ENCODE measurements at places on chromosomes 1 and 21.

DNA sequence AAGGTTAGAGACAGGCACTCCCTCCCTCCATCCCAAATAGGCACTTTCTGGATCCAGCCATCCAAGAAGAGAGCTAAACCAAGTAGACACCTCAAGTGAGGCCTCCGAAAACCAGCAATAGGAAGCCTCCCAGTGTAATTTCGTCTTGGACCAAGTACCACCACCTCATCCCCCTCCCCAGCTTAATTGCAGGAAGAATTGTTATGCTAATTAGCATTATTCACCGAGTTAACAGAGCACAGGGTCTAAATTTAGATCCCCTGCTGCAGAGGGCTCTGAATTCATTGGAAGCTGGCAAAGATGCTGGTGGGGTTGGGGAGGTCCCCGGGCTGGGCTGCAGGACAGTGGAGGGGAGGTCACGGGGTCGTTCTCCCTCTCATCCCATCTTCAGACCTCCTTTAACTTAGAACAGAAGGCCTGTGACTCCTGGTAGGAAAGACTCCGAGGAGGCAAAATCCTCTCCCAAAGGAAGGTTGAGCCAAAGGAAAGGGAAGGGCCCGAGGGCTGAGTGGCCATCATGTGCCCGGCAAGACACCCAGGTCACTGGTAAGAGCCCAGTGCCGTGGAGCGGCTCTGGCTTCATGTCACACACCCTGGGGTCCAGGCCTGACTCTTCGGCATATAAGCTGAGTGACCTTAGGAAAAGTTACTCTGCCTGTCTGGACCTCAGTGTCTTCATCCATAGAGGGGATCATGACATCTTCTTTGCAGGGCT, 209.2 kb upstream of the GRIK3 start:
- DNase-seq, result peak; percentile 29

DNA sequence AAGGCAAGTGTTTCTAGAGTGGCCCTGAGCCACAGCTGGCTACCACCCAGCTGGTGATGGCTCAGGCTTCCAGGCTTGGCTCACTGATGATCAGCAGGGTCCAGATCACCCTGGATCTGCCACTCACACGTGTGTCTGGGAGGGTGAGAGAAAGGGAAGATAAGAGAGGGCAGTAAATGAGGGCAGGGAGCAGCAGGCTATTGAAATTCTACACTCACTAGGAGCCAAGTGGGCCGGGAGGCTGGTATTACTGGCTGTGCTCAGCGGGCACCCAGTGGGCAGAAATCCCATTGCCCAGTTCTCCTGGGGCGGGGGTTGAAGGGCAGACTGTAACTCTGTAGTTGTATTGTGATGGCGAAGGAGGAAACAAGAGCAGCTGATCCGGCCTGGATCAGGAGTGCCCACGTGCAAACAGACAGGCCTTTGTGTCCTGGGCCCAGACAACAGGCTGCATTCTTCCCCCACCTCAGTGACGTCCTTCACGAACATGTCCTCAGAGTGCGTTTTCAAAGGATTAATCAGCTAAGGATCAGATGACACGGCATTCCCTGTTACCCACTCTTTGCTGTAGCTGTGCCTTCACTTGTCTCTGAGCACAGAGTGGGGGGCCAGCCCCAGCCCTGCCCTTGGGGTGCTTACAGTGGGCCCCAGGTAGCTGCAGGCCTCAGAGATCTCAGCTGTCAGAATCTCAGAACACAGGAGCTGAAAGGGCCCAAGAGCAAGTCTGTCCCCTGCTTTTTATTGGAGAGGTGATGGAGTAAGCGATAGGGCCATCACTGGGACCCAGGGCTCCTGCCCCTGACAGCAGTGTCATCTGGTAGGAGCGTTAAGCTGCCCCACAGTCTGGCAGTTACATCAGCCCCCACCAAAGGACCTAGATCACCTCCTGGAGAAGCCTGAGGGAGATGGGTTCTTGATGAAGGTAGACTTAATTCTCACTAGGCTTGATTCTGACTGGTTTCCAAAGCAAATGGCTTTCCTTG, 60.5 kb downstream of the ATP1A1 start:
- no peak for DNase-seq

GRCh38 chr1:153483776-153484175, 23.3 kb upstream of the S100A7 start:
- DNase-seq, result peak; percentile 53

- DNase-seq, result no peak
Measured at GRCh38 chr1:112172294-112172882, 182.9 kb upstream of the KCND3 start.

GRCh38 chr21:44761011-44761729, 40.5 kb downstream of the UBE2G2 start:
- peak; percentile 60 for DNase-seq

GRCh38 chr1:185598332-185598731, 135.9 kb upstream of the HMCN1 start:
- no peak for DNase-seq

- DNase-seq, result no peak
Measured at GRCh38 chr1:68796888-68797287, 300.0 kb upstream of the DEPDC1 start.

- no peak for DNase-seq
Measured at GRCh38 chr1:14964711-14965055, 188.9 kb upstream of the TMEM51 start.

GRCh38 chr1:45880930-45881329, 77.5 kb downstream of the MAST2 start:
- DNase-seq, result no peak

DNA sequence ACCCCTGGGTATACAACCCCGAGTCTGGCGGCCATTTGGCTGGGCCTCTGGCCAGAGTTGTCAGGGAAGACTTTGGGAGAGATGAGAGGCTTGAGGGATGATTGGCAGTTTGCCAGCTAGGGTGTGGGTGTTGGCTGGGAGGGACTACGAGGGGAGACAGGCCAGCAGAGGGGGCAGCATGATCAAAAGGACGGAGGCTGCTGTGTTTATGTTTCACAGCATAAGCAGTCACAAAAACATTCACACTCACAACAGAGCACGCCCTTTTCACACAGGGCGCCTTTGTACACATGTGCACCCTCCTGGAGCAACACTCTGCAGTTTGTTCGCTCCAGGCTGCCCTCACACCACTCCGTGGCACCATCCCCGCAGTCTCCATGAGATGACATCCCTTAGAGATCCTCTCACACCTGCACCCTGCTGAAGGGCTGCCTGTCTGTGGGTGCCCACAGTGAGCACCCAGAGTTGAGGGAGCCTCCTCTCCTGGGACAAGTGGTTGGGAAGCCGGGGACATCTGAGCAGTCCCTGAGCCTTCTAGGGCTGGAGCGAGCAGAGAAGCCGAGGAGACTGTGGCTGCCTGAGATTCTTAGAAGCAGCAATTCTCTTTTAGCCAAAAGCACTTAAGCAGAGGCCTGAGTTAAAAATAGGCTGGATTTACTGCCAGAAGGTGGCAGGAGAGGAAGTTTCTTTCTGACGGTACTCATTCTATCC, 15.4 kb downstream of the EFNA3 start:
- peak; percentile 25 for DNase-seq

DNA sequence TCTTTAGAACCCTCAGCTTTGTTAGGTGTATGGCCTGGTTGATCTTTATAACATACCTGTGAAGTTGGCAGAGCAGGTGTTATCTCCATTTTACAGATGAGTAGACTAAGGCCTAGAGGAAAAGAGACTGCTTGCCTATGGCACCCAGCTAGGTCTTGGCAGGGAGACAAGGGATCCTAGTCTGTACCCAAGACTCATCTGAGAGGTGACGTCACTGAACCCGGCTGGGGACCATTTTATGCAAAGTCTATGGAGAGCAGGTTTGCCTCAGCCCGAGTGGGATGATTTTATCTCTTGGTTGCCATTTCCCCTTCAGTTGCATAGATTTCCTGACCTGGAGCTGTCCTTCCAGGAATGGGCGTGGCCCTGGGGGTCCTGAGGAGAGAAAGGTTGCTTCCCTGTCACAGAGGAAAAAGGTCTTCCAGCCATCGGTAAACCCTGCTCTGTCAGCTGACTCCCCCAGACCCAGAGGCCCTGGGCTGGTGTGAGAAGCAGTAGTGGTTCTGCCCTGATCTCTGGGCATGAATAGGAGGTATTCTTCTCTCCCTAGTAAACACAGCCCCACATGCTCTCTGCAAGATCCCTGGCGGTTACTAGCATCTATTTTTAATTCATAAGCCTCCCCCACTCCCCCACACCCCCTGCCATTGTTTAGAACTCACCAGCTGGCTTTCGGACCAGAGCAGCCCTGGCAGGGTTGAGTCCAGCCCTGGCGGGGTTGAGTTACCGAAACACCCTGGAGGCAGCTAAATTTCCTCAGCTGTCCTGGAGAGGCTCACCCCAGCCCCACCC, 19.6 kb downstream of the TMCC2 start:
- DNase-seq, result no peak

- DNase-seq, result no peak
Measured at GRCh38 chr1:79760531-79760930, 754.0 kb upstream of the ADGRL4 start.

- no peak for DNase-seq
Measured at GRCh38 chr1:155877945-155878344, 18.6 kb downstream of the SYT11 start.

GRCh38 chr21:45019076-45019886, 55.1 kb upstream of the ADARB1 start:
- no peak for DNase-seq

DNA sequence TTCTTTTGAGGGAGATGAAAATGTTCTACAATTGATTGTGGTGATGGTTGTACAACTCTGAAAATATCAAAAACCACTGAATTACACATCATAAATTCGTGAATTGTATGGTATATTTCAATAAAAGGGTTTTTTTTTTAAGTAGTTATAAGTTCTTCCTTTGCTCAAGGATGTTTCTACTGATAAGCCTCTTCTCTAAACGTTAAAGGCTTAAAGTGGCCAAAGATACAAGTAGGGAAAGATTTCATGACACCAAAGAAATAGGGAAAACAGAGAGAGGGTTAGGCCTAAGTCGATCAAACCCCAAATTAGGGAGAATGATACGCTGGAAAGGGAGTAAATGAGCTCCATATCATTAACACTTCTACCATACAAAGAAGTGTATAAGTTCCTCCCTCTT, 4.1 kb downstream of the KDM5B start:
- no peak for DNase-seq

- DNase-seq, result no peak
Measured at GRCh38 chr1:151166505-151166956, 587 bp downstream of the SCNM1 start.

- DNase-seq, result no peak
Measured at GRCh38 chr21:42222821-42223390, 4.0 kb downstream of the ABCG1 start.

DNA sequence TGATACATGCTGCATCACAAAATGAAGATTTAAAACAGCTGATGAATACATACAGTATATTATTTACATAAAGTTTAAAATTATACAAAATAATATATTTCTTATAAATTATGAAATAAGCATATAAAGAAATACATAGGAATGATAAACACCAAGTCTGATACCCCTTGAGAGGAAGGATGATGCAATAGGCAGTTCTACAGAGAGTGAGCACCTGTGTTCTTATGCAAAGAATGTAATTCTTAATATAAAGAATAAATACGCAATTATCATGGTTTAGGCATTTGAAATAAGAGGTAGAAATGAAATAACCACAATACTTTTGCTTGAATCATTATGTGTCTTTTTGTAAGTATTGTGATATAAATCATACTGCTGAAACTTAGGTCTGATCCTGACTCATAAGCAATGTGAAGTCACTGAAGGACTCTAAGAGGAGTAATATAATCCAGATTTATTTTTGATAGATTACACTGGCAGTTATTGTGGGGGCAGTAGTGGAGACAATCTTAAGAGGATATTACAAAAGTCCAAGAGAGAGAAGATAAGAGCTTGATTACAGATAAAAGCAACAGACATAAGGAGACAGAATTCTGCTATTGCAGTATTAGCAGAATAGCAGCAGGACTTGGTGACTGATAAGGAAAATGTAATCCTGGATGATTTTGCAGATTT, 39.0 kb downstream of the TTLL7 start:
- no peak for DNase-seq

- DNase-seq, result no peak
Measured at GRCh38 chr1:45518910-45519309, 2.8 kb downstream of the PRDX1 start.

DNA sequence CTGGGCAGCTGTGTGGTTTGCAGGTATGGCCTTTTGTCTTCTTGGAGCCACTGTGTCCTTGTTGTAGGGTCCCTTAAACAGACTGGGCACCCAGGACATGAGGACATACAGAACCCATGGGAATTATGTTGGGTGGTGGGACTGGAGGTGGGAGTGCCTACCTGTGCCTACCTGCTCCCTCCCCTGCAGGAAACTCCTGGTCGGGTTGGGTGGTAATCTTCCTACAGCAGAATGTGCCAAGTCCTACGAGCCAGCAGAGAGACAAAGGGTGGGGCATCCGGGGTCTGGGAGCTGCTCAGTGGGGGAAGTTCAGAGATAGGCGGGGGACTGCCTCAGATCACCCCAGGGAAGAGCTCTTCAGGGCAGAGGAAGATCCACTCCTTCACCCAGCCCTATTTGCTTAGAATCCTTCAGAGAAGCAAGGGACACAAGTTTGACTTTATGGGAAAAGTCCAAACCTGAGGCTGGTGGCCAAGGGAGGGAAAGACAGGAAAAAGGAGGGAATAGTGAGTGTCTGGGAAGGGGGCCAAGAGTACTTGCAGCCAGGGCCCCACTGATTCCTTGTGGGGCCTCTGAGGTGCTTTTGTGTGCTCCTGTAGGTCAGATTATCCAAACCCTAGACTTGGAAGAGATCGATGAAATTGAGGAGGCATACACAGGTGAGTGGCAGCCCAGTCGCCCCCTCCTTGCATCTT, 58.3 kb downstream of the KIF21B start:
- DNase-seq, result no peak

GRCh38 chr1:38577385-38577784, 282.2 kb downstream of the RRAGC start:
- DNase-seq, result no peak

GRCh38 chr1:85116856-85117255, 68.6 kb upstream of the MCOLN3 start:
- no peak for DNase-seq

- no peak for DNase-seq
Measured at GRCh38 chr1:26212726-26213125, 21.3 kb upstream of the CEP85 start.

- no peak for DNase-seq
Measured at GRCh38 chr1:151213560-151213959, 15.2 kb downstream of the PIP5K1A start.

GRCh38 chr1:116581323-116581885, 10.6 kb upstream of the CD58 start:
- DNase-seq, result no peak

Measured in NCI-H1436 (cell line).